ENCODE measurements at places on chromosomes 2 and 18.

- DNase-seq = no peak
Measured at GRCh38 chr2:29559578-29559977, 361.8 kb downstream of the ALK start.

DNA sequence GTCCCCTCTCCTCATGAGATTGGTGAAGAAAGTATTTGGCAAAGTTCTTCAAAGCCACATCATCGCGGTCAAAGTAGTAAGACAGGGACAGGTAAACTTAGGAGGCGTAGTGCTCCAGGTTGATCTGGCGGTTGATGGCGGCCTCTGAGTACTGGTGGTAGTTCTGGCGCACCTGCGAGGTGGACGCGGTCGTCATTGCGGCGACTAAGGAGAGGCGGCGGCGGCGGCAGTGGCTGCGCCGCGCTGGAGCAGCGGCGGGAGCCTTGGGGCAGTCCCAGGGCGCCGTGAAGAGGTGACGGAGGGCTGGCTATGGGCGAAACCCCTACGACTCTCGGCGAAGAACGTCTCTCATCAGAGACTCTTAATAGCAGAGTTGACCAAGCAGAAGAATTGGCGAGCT is 107.2 kb upstream of the UBE2E3 start:
- no peak for DNase-seq

DNA sequence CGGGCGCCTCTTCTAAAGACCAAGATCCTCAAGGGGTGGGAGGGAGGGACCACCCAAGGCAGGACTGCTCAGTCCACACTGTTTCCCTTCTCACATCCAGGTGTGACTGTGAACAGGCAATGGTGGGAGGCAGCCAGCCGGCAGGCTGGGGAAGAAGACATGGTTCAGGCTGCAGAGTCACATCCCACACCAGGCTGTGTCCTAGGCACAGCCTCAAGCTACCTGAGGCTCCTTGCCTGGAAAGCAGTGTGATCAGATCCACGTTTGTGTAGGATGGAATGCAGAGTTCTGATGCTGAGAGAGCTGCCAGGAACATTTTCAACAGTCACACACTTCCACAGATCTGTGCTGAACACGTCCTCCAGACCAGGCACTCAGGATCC is 16.4 kb downstream of the SLC66A2 start:
- no peak for DNase-seq

GRCh38 chr2:12286347-12286746 is 430.4 kb upstream of the TRIB2 start:
- no peak for DNase-seq

- no peak for DNase-seq
Measured at GRCh38 chr2:65142515-65142914, 12.6 kb upstream of the RAB1A start.

DNA sequence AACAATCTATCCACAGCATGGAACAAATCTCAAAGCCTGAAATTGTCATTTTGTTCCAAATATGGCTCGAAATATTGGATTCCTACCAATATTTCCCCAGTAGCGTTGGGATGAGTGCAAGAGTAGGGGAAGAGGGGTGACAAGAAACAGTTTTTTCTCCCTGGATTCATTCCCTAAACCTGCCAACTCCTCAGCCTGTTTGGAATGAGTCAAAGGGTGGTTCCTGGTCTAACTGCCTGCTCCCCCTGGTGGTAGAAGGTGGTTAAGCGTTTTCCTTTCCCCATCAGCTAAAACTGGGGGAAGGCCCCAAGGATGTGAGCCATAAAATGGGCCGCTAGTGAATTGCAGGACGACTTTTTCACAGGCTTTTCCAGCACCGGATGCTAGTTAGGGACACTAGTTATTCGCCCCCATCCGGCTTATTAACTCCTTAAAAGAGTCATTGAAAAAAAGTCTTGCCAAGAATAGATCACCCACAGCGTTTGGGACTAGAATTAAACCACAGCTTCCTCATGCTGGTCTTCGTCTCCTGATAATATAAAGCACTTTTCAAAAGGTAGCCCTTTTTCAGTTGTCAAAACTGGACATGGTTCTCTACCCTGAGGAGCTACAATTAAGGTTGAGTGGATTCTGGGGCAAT is 72.5 kb downstream of the DHRS9 start:
- no peak for DNase-seq

DNA sequence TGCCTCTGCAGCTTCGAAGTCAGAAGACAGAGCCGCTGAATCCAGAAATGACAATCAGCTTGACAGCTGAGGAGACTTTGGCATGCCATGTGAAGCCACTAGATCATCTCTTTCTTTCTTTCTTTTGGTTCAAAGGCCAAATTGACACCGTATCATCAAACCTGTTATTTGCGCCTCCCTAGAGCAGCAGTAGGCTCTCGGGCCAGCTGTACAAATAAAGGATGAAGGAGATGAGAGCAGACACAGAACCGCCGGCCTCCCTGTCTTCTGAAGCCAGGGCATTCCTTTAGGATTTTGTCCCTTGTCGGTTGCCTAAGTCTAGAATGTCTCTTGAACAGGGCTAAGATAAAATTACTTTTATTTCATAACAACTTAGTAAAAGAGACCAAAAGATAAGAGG is 36.8 kb downstream of the COL4A4 start:
- no peak for DNase-seq

GRCh38 chr2:190443778-190444481 is 35.8 kb downstream of the MFSD6 start:
- no peak for DNase-seq

DNA sequence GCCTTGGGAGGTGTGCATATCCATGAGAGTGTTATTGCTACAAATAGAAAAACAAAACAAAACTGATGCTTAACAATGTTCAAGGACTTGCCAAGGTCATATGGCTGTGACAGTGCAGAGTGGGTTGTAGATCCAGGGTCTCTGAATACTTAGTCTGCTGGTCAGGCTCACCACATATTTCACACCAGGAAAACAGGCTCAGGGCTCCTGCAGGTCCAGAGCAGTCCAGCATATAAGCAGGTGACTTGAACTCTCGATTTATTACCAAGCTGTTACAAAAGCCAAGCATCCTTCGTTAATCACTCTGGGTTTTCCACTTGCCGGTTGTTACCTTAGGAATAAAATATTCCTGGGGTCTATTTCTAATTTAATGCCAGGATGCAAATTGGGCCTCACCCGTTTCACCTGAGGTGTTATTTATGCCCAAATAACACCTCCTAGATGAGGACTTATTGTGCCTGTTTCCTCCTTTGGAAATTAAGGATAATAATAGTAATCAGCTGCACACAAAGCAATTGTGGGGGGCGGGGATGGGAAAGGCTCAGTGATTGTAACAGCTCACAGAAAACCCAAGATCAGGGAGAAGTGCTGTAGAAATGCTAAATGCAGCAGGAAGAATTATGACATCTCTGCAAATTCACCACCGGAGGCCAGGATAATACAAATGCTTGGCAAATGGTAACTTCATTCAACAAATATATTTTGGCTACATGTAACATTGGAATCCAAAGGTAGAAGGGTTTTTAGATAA is 72.9 kb downstream of the TMEM182 start:
- no peak for DNase-seq

DNA sequence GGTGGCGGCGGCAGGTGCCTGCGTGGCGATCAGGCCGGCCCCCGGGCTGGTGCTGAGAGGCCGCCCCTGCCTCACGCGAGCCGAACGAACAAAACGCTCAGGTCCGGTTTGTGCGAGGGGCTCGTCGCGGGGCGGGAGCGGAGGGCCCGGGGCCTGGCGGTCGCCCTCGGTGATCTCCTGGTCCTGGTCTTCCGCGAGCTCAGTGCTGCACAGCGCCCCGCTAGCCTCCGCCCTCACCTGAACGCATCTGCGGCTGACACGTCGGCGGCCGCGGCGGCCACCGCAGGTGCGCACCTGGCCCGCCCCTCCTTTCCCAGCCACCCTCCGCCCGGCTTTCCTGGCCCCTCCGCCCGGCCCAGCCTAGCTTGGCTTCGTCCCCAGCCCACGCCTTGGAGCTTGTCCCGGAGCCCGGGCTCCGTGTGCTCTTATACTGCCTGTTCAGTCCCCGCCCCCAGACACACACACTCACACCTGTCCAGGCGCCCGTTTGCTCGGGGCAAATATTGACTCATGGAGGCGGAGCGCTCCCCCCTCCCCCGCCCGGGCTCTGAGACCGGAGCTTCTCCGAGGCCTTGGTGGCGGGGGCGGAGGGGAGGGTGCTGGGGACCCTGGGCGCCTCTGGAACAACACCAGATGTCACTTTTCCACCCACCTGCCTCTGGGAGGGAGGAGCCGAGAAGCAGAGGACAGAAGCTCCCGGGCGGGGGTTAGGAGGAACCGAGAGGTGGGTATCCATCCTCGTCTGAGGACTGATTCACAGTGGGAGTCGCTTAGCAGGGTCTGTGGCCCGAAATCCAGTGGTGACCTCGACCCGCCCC is 8.6 kb upstream of the CRYBA2 start:
- peak; percentile 94 for DNase-seq

DNA sequence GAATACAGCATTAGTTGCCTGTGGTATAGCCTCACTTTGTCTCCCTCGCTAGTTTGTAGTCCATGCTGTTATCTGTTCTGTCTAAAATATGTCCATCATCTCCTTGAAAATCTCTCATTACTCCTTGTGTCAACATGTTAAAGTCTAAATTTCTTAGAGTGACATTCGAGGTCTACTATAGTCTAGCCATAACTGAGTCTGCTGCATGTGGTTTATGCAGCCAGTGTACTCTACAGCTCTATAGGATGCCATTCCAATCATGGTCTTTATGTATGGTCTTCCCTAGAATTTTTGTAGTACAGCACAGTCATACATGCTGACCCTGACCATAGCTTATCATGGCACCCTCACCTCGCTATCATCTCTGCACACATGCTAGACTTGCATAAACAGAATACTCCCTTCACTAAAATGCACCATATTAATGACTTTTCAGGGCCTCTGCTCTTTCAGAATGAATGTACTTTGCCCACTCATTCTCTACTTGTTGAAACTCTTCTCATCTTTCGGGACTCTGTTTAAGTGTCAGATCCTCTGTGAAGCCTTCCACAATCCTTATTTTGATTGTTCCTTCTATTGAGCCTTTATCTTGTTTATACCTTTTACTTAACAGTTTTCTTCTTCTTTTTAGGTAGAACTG is 12.8 kb downstream of the TANK start:
- no peak for DNase-seq

DNA sequence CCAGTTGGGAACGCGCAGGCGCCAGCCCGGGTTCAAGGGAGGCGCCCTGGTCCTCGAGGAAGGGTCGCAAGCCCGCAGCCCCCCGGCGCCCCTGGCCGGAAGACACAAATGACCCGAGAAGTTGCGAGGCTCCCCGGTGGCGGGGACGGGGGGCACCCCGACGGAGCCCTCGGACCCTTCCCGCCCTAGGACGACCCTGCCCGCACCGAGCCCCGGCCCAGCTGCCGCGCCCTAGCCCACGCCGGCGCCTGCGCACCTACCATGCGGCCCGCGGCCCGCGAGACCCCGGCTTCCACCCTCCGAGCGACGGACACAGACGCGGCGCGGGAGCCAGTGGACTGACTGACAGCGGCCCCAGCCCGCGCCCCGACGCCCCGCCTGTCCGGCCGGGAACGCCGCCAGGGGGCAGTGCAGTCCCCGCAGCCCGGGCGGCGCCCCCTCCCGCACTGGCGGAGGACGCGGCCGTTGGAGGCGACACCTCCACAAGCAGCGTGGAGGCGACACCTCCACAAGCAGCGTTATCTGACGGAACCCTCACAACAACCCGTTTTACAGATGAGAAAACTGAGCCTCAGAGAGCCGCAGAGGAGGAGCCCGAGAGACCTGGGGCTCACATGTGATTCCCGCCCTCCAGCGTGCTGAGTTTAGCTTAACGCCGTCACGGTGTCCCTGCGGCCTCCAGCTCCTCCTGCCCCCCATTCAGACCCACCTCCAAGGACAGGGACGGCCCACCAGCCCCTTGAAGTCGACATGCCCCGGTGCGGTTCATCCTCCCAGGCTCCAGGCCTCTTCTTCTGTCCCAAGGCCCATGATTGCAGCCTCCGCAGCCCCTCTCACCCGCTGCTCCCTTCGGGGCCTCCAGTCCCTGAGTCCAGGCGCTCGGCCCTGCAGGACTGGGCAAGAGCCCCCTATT is at the start of gene NMUR1:
Gene NMUR1 (minus strand): TSS at position 347 of the 913 bp plus-strand sequence. CDS start 84 bp downstream, at position 263.
- DNase-seq = no peak

- no peak for DNase-seq
Measured at GRCh38 chr2:105754011-105754410, 9.3 kb downstream of the NCK2 start.

GRCh38 chr2:190997526-190998113 is 16.4 kb downstream of the STAT1 start:
- no peak for DNase-seq

- no peak for DNase-seq
Measured at GRCh38 chr2:205715831-205716525, 33.7 kb downstream of the NRP2 start.

- DNase-seq = no peak
Measured at GRCh38 chr18:22066083-22066485, 103.3 kb upstream of the GATA6 start.

GRCh38 chr2:174760845-174761473 is 3.3 kb downstream of the CHRNA1 start:
- DNase-seq = no peak

DNA sequence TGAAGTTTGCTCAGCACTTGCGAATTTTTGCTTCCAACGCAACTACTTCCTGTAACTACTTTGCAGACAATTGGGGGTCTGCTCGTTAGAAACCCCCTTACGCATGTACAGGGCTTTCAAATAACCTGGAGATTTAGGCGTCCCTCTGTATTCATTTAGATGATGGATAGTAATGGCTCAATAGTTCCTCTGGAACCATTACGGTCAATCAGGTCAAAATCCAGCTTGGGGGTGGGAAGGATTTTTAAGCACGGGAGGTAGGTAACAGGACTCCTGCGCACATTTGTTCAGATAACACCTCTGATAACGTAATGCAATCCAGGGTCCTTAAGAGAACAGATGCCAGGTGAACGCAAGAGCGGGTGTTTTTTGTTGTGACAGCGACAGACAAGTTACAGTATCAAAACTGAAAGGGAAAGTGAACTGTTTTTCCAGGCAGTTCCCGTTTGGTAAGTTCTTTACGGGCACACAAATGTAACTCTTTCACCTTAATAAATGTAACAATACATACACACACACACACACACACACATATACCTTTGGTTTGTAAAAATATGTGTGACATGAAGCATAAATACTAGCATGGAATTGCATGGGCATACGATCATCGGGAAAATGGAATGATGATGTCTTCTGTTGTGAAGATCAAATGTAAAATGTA is 3.8 kb upstream of the OSR1 start:
- no peak for DNase-seq

GRCh38 chr2:746697-747096 is 69.5 kb upstream of the TMEM18 start:
- no peak for DNase-seq

GRCh38 chr2:50118905-50119702 is 912.8 kb downstream of the NRXN1 start:
- no peak for DNase-seq

GRCh38 chr2:226477221-226478108 is 322.2 kb downstream of the IRS1 start:
- no peak for DNase-seq

DNA sequence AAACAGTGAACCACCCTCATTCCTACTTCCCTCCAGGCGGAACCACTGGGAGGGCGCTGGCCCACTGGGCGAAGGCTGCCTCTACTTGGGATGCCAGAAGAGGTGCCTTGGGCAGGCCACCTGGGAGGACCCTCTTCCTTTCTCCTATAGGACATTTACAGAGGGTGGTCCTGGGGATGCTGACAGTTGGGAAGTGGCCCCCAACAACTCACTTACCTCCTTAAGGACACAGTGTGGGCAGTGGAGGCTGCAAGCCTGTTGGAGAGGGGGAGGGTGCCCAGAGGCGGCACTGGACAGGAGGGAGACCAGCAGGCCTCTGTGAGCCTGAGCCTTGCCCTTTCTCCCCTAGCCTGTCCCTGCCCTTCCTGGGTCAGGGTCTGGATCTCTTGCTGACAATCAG is 346.4 kb upstream of the HS6ST1 start:
- DNase-seq = no peak

All from SHP77 treated with DMSO at 0.1 percent for 48 hours (cell line).